ENCODE measurements at places on chromosomes 13 and 19. TPM values are rescaled to one million over a fixed set of nuclear protein-coding genes. Genes with fewer than 3 reads are reported as not detected.

DNA sequence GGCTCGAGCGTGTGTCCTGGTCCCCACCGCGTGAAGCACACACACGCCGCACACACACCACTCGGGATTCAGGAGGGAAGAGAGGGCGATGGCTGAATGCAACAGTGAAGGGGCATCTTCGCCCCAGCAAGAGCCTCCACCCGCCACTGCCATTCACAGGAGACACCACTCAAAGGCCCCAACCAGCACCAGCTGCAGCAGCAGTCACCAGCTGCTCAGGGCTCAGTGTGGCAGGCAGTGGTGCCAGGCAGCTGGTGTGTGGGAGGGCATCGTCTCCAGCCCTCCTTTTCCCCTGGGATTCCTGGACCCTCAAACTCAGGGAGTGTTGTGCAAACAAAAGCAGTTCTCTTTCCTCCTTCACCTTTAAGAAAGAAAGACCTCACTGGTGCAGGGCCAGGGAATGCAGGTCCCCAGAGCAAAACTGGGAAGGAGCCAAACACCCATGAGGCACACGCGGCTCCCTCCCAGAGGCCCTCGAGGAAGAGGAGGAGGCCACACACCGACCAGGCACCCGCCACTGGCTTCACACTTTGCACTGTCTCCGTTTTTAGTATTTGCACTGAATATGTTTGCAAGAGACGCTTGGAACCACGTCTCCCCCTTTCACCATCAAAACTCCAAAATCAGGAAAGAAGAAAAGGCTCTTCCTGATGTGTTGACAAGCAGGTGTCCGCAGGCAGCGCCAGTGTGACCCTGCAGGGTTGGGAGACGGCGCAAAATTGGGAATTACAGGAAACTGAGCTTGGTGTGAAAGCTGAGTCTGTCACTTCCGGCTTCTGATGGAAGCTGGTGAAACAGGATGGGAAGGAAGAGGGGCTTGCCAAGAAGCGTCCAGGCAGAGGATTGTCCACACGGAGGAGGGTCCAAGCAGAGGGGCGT is 26.4 kb upstream of the F7 start:
- no peaks in the 10 kb centered on the region for H3K4me1 ChIP-seq
- DNase-seq = peak; percentile 65
- H3K27me3 ChIP-seq = no peaks in the 10 kb centered on the region
- no peak overlapping the region for H3K27ac ChIP-seq
- no peak overlapping the region for H3K4me3 ChIP-seq

DNA sequence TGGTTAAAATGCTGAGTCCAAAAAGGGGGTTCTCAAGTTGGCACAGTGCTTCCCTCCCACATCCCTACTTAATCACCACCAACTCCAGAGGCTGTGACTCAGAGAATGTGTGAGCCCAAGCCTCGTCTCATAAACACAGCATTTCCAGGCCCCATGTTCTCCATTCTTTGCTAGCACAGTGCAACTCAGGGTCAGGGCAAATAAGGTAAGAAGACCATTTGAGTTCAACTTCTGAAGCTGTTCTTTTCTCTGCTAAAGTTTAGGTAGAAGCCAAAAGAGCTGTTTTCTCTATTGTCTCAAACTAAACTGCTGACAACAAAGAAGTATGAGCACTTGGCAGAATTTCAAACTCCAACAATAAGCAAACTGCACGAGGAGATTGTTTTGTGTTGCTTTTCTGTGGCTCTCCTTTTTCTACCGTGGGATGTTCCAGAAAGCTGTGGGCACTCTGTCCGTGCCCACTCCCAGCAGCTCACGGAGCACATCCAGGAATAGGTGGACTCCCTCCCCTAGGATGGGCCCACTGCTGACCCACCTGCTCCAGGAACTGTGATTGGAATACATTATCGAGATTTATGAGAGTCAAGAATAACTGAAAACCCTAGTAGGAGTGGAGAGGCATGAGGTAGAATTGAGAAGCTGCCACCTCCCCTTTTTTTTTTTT is 494.3 kb downstream of the COG6 start:
- H3K27me3 ChIP-seq = no peaks in the 10 kb centered on the region
- DNase-seq = no peak
- H3K27ac ChIP-seq = peak overlapping the region; percentile 62
- H3K36me3 ChIP-seq = no peaks in the 10 kb centered on the region

DNA sequence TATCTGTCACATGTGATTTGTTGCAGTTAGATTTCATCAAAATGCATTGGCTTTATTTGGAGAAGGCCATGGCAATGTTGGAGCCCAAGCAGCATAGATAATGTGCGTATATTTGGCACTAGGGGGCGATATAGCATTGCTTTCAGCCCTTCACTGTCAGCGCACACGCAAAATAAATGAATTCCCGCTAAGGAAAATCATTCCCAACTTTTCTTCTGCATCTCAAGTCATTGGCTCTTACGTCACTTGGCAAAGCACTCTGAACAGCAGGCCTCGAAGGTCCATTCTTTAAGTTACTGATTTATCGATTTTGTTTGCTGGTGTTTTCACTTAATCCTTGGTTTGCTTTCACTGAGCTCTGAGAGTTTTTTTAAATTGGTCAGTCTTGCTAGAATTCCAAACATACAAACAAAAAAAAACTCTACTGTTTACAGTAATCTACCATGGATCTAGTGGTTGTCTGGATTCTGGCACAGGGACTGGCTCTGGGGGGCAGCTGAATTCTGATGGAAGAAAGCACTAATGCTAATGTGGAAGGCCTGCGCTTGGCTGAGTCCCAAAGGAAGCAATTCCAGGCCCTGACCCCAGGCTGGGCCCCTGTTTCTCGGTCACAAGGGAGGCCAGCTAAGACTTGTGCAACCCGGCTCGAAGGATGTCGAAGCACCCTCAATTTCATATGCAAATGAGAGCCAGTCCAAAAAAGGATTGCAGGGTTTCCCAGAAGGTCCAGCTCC is 97.7 kb upstream of the IPO5 start:
- DNase-seq = peak; percentile 93
- H3K27me3 ChIP-seq = no peaks in the 10 kb centered on the region
- H3K27ac ChIP-seq = peak overlapping the region; percentile 59

Gene ZNF382
- 11.0 TPM for total RNA-seq

Gene RAB3A
- 5.2 TPM for total RNA-seq

DNA sequence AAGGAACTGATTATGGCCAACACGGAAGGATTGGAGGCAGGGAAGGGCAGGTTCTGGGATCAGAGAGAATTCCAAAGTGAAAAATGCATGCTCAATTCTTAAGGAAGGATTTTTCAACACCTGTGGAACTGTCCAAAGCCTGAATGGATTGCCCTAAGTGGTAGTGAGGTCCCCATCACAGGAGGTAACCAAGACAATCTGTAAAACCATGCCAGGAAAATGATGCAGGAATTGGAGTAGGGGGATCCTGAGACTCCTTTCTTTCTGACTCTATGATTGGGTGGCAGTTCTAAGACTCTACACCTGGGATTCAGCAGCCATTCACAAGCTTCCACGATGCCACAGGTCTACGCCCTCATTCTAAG is 56.5 kb upstream of the ZNRF4 start:
- no peak overlapping the region for H3K4me3 ChIP-seq
- H3K4me1 ChIP-seq = no peaks in the 10 kb centered on the region
- no peak overlapping the region for H3K27ac ChIP-seq

- H3K4me3 ChIP-seq = no peak overlapping the region
- no peak overlapping the region for H3K27ac ChIP-seq
- peaks cover 2% of the 10 kb centered on the region for H3K36me3 ChIP-seq
- DNase-seq = no peak
- H3K4me1 ChIP-seq = no peaks in the 10 kb centered on the region
- no peaks in the 10 kb centered on the region for H3K27me3 ChIP-seq
These were observed 113.0 kb downstream of the ATP11A start for GRCh38 chr13:112802802-112803195.

GRCh38 chr13:76759877-76760276 is 126.3 kb downstream of the KCTD12 start:
- no peaks in the 10 kb centered on the region for H3K36me3 ChIP-seq
- no peaks in the 10 kb centered on the region for H3K4me1 ChIP-seq
- DNase-seq = no peak
- H3K27ac ChIP-seq = no peak overlapping the region
- H3K27me3 ChIP-seq = no peaks in the 10 kb centered on the region

- peak; percentile 73 for DNase-seq
- H3K4me3 ChIP-seq = no peak overlapping the region
- no peak overlapping the region for H3K27ac ChIP-seq
- no peaks in the 10 kb centered on the region for H3K27me3 ChIP-seq
- H3K4me1 ChIP-seq = no peaks in the 10 kb centered on the region
- H3K36me3 ChIP-seq = no peaks in the 10 kb centered on the region
These were observed 51.2 kb downstream of the NLRP12 start for GRCh38 chr19:53772943-53773342.

GRCh38 chr19:1047696-1048147 is 7.8 kb downstream of the ABCA7 start:
- DNase-seq = peak; percentile 73
- H3K27me3 ChIP-seq = no peaks in the 10 kb centered on the region
- H3K27ac ChIP-seq = no peak overlapping the region
- H3K4me1 ChIP-seq = no peaks in the 10 kb centered on the region

DNA sequence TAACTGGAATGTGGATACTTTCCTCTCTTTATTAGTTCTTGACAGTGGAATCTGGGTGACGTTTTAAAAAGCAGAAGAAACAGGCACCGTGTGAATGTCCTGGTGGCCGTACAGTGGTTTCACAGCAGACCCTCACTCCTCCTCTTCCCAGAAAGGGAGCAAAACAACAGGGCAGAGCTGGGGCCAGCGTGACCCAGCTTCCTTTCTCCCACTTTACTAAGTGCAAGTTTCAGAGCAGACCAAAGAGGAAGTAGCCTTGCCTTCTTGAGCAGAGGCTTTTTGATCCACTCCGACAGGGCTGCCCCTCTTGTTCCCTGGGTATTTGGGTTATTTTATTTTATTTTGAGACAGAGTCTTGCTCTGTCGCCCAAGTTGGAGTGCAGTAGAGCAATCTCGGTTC is 19.6 kb upstream of the C19orf33 start:
- H3K36me3 ChIP-seq = peaks cover 33% of the 10 kb centered on the region
- peaks cover 19% of the 10 kb centered on the region for H3K4me1 ChIP-seq
- H3K27me3 ChIP-seq = no peaks in the 10 kb centered on the region
- no peak overlapping the region for H3K4me3 ChIP-seq
- H3K27ac ChIP-seq = no peak overlapping the region
- no peak for DNase-seq

DNA sequence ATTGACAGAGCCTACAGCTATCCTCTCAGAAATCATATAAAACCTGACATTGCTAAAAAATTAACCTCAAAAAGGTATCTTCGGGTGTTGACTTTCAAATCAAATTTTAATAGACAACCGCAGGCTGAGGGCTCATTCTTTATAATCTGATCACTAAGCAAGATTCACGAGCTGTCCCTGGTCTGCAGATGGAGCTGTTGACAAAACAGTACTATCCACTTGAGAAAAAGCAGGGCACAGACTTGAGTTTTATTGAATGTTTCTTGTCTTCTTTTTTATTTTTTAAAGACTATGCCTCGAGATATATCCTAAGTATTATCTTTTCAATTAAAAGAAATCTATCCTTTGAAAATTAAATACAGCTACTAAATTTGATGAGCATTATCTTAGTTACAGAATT is 540.5 kb downstream of the PCDH9 start:
- DNase-seq = peak; percentile 76
- no peaks in the 10 kb centered on the region for H3K4me1 ChIP-seq
- H3K27ac ChIP-seq = no peak overlapping the region
- no peak overlapping the region for H3K4me3 ChIP-seq

DNA sequence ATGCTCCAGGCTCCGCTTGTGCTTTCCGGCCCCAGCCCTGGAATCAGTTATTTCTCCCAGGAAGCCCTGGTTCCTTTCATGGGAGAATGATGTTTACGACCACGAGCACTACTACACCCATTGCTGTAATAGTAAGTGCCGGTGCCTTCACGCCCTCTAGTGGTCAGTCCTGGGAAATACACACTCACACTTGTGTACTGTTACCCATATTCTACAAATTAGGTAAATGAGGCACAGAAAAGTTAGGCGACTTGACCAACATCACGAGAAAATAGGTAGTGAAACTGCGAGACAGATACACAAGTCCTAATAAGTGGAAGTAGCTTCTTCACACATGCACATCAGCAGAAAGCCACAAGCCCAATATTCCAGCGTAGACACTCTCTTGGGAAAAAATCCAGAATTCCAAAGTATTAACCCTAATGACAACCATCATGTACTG is 21.7 kb downstream of the CEACAM21 start:
- DNase-seq = peak; percentile 51
- H3K4me3 ChIP-seq = no peak overlapping the region
- no peaks in the 10 kb centered on the region for H3K27me3 ChIP-seq
- H3K27ac ChIP-seq = no peak overlapping the region
- H3K36me3 ChIP-seq = no peaks in the 10 kb centered on the region

DNA sequence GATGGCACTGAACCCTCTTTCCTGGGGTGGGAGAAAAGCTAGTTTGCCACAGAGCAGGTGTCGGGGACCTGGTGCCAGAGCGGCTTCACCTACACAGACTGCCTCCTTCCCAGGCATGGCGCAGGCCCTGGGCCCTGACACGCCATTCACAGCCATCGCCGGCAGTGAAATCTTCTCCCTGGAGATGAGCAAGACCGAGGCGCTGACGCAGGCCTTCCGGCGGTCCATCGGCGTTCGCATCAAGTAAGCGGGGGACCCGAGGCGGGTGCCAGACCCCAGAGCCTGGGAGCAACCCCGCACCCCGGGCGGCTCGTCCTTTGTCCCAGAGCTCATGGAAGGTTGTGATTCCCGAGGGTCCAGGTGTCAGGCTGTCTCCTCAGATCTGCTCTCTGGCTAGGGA is 10.0 kb downstream of the LHB start:
- H3K4me3 ChIP-seq = no peak overlapping the region
- no peaks in the 10 kb centered on the region for H3K4me1 ChIP-seq
- no peak overlapping the region for H3K27ac ChIP-seq
- no peak for DNase-seq
